ENCODE measurements at places on chromosomes 4 and X.

DNA sequence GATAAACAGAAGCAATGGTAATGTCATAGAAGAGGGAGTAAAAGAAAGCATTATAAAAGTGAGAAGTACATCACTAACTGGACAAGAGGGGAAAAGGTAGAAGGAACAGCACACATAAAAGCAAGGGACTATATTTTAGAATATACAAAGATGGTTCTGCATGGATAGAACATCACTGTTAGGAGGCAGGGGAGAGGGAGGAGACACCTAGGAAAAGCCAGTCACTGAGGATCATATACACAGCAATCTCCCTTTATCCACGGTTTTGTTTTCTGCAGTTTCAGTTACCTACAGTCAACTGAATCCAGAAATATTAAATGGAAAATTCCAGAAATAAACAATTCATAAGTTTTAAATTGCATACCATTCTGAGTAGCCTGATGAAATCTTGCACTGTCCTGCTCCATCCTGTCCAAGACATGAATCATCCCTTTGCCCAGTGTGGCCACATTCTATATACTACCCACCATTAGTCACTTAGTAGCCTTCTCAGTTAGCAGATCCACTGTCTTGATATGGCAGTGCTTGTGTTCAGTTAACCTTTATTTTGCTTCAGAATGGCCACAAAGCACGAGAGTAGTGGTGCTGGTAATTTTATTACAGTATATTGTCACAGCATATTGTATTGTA is 74.2 kb downstream of the PPA2 start:
- no peak for DNase-seq

- DNase-seq: no peak
These were observed 180.3 kb upstream of the TENM3 start for GRCh38 chr4:182062936-182063335.

GRCh38 chr4:123353656-123354055 is 42.9 kb upstream of the SPRY1 start:
- no peak for DNase-seq

DNA sequence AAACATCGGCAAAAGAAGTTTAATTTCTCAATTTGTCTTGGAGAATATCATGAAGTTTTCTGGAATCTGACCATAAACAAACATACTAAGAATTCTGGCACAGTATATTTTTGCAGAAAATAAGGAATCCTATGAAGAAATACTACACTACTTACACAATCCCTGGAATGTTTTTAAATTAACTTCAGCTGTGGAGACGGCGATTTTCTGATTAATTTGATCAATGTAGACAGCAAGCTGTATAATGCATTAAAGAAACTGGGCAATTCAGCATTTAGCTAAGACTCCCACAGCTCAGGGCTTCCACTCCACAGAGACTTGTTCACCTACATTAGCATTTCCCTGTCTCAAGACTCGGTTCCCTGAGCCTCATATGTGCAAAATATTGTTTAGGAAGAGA is 12.2 kb downstream of the EGFL6 start:
- no peak for DNase-seq

DNA sequence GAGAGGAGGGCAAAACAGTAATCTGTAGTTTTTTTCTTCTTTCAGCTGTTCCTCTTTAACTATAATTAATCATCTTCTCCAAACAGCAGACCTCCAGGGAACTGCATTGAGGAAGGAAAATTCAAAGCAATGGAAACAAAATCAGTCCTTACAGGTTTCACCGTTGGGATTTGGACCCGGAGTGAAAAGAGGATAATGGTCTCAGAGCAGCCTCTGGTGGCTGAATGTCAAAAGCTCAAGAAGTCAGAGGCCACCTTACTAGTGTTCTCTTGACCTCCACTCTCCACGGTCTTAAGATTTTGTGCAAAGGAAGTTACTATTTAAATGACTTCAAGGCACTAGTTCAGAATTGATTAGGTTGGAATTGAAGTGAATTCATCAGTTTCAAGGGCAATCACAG is 16.0 kb upstream of the MID1 start:
- DNase-seq: no peak

DNA sequence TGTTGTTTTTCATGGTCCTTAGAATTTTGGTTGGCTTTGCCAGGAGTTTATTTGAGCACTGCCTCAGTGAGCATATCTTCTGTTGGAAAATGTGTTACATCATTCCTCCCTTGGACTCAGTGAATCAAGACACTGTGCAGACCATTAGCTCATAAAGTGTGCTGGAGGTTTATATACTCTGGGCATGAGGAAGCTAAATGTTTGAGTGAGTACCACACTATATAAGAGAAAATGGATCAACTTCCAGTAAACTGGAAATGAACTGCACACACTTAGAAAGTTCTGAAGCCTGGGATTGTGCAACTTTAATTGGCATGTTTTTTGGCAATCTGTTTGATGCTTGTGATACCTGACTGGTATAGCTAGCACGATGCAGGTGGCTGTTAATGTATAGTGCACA is 75.9 kb downstream of the LIMCH1 start:
- no peak for DNase-seq

DNA sequence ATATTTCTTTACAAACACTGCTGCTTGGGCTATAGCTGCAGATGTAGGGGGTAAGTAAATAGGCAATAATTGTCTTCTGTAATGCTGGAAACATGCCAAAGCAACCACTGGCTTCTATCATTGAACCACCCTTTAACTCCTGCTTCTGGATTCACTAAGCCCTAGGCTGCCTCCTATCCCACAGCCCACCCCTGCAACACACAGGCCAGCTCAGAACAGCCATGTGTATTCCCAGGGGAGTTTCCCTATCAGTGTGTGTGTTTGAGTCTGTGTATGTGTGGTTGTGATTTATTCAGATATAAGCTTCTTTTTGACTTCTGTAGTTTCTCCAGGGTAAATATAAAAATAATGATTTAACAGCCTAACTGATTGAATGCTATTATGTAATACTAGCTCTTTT is 291.3 kb downstream of the PCDH10 start:
- DNase-seq: no peak

DNA sequence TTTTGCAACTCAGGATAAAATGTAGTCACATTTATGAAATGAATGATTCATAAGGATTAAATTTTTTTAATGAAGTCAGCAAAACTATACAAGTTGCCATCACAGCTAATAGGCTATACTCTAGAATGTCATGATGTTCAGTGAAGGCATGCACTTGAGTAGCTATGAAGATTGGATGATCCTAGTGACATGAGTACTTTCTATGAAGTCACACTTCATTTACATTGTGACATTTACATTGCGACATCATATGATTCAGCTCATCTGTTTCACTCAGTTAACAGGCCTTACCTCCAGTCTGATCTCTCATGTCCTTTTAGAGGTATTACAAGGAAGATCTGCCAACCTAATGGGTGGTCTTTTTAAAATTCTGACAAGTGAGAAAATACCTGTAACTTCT is 82.7 kb upstream of the FGF13 start:
- DNase-seq: no peak

GRCh38 chr4:86640469-86640868 is 46.4 kb downstream of the PTPN13 start:
- DNase-seq: no peak

DNA sequence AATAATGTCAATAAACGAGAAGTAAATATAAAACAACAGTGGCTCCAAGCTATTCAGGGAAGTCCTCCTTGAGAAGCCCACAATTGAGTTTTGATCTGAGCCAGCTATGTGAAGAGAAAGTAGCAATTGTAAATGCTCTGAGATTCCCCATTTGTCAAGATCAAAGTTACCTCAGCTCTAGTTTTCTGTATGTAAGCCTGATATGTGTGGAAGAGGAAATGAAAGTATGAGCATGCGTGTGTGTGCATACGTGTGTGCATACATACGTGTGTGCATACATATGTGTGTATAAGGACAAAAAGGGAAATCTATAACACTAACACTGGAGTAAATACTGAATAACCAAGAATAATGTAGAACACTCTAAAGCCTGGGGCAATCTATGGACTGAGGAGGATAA is 130.3 kb downstream of the SCFD2 start:
- DNase-seq: no peak

GRCh38 chrX:17030092-17030491 is 83.6 kb downstream of the REPS2 start:
- DNase-seq: no peak

- DNase-seq: no peak
These were observed 979.3 kb downstream of the GLUD2 start for GRCh38 chrX:122026665-122027064.

DNA sequence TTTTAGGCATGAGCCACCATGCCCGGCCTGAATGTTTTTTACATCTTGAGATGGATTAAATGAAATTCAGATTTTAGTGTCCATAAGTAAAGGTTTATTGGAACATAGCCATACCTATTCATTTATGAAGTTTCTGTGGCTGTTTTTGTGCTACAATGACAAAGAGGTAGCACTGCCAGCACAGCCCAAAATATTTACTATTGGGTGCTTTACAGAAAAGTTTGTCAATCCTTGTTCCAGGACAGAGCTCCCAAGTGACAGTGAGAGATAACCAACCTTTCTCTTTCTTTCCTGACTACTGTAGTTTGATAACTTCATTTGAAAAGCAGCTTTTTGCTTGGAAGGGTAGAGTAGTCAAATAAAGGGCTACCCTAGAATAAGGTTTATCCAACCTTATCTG is 116.2 kb downstream of the CAMK2D start:
- DNase-seq: no peak

DNA sequence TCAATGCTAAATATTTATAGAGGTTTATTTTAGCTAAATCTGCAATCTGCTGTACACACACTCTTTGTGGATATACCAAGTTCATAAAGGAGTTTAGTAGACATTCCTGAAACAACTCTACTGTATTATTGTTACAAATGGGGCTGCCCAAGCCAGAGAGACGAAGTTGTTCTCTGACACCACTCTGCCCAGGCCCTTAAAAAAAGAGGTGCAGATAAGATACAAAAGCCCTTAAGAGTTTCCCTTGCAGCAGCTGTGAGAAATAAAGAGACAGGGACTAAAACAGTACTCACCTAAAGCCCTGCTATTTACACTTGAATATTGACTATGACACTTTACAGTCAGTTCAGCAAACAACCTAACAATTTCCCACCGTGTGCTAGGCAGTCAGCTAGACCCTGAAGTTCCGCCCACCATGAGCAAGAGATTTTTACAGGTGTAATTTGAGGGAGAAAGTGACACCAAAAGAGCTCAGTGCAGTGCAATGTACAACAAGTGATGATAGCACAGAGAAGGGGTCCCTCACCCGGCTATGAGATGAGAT is 191.7 kb downstream of the PRDM5 start:
- no peak for DNase-seq

GRCh38 chr4:102625232-102625930 is 124.2 kb downstream of the NFKB1 start:
- DNase-seq: no peak

DNA sequence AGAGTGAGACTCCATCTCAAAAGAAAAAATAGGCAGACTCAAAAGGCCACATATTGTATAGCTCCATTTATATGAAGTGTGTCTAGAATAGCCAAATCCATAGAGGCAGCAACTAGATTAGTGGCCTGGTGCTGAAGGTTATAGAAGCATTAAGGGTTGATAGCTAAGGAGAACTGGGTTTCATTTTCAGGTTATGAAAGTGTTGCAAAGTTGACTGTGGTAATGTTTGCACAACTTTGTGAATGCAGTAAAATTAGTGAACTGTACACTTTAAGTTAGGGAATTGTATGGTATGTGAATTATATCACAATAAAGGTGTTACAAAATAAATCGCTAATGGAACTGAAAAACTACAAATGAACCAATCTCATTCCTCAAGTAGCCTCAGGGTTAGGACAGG is 28.3 kb downstream of the TXLNG start:
- DNase-seq: no peak

DNA sequence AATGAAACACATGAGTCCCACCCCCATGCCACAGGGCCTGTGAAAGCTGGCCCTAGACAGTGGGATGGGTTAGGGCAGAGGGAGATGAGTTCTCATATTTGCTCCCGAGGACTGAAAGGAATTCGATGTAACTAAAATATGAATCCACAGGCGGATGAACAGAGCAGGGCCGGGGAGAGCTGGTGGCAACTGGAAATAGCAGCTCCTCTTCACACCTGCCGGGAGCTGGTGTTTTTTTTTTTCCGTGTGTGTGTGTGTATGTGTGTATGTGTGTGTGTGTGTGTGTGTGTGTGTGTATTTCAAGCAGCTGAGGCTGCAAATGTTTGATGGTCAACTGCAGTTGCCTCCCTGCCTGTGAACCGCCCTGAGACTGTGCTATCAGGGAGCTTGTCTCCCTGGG is 115.1 kb upstream of the PSAPL1 start:
- DNase-seq: no peak

- DNase-seq: peak; percentile 14
These were observed 6.5 kb downstream of the CRLF2 start for GRCh38 chrX:1205681-1206611.

- no peak for DNase-seq
These were observed 35.1 kb upstream of the TACR3 start for GRCh38 chr4:103754844-103755243.

DNA sequence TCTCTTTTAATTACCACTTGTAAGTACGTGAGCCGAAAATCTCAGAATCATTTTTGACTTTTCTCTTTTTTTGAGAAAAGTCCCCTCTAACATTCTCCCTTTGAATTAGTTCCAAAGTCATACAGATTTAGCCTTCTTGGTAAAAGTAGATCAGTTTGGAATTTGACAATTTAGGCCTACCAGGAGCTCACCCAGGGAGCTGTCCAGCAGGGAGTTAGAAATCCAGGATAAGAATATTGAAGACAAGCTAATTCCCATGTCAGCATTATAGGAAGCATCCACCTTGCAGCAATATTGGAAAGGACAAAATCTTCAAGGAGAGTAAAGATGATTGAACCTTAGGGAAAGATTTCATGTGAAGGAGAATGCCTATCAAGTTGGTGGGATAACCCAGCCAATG is 352.2 kb upstream of the CPEB2 start:
- no peak for DNase-seq

GRCh38 chr4:184471881-184472613 is 2.3 kb downstream of the IRF2 start:
- DNase-seq: no peak

- DNase-seq: no peak
These were observed 108.9 kb upstream of the TEX13D start for GRCh38 chrX:124223524-124223923.

DNA sequence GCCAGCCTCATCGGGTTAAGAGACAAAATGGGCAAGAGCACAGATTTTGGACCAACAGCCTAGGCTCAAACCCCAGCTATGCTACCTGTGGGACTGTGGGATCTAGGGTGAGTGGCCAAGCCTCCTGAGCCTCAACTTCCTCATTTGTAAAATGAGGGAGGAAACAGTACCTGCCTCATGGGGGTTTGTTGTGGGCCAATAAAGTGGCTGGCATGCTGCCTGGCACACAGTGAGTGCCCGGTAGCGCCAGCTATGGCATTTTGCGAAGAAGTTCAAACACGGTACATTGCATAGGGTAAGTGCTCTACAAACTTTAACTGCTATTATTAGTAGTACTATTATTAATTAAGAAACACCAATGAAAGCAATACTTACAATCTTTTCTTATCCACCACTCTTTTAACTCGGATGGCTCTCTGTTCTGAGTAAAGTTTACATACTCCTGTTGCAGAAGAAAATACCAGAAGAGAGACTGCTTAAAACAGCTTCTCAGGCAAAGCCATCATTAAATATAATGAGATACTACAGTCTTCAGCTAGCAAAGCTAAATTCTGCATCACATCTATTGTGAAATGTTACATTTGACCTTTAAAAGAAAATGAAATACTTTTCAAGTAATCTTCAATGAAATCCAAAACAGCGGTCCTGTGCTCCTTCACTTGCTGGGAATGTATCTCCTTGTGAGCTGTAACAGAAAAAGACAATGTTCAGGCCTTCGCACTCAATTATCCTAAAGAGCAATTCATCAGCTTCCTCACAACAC is 70.1 kb downstream of the NSG1 start:
- no peak for DNase-seq

All from activated T-cell treated with anti-CD3 and anti-CD28 coated beads for 48 hours (primary cell).